HuH-7 (cell line): ENCODE measurements at places on chromosomes 13 and 19.

DNA sequence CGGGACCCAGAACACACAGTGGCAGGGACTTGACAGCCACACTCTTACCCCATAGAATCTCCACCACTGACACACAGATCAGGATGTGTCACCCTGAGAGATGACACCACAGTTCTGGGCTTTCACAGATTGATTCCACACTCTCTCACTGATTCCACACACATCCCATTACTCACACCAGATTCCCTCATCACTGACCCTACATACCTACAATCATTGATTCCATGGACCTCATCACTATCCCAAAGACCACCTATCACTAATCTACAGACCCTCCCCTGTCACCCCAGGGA is 57.6 kb upstream of the ZNF527 start:
- no peak for DNase-seq

GRCh38 chr13:47044842-47045241 is 148.0 kb upstream of the HTR2A start:
- DNase-seq = no peak

GRCh38 chr13:38463048-38463447 is 113.4 kb downstream of the UFM1 start:
- DNase-seq = no peak

DNA sequence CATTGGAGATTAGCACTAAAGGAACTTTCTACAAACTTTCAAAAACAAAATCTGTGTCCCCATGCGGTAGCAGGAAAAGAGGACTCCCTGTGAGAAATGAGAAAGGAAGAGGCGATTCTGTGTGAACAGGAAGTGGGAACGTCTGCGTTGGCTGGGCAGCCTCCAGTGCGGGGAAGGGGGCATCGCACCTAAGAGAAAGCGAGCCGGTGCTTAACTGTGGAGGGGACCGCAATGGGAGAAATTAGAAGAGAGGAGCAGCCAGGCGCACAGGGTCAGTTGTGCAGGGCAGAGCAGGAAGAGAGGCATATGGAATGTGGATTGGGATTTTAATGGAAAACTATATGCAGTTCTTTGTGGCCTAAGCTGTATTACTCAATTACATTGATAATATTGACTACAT is 77.4 kb upstream of the DOCK9 start:
- no peak for DNase-seq

- peak; percentile 1 for DNase-seq
These were observed 1194.0 kb downstream of the PCDH9 start for GRCh38 chr13:66036024-66036614.

DNA sequence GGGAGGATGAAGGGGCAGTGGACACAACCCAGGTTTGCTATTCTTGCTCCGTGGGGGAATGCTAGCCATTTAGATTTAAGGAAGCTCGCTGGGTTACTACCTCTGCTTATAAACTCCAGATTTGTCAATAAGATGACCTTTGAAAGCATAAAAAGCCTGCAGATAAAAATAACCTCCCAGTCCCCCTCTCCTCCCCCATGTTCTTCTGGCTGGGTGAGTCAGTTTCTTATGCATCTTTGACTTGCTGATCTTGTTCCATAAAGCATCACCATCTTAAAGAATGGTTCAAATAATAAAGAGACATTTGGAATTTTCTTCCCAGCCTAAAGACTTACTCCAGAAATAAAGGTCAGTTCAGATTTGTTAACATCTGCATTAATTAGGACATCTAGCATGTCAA is 118.3 kb upstream of the RNF113B start:
- DNase-seq = no peak

GRCh38 chr13:96779691-96780090 is 214.6 kb downstream of the OXGR1 start:
- no peak for DNase-seq

DNA sequence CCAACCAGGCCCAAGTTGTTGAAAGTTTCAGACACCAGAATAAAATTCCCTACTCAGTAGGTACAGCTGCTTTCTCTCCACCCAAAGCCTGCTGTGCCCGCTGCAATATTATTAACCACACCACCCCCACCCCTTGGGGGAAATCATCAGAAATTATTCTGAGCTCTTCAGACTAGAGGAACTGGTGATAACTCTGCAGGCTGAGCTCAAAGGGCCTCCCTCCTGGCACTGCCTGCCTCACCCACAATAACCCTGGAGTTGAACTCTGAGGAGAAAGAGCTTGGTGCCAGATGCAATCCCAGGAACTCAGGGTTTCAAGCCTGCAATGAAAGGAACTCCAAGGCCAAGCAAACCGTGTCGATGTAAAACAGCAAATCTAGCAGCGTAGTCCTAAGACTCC is 381.7 kb upstream of the ZNF507 start:
- no peak for DNase-seq

DNA sequence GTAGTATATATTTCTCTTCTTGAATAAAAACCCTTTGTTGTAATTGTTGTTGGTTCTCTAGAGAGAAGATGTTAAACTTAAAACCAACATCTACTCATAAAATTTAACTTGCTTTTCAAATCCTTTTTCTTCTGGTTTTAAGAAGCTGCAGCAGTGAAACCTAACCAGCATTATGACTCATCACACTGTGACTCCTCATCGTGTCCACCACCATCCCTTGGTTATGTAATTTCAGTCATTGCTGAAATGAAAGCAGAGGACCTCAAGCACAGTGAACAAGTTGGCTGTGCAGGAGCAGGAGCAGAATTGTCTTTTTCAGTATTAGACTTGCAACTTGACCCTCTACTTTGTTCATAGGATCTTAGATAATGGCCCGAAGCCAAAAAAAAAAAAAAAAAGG is 64.9 kb upstream of the HTR2A start:
- DNase-seq = no peak

DNA sequence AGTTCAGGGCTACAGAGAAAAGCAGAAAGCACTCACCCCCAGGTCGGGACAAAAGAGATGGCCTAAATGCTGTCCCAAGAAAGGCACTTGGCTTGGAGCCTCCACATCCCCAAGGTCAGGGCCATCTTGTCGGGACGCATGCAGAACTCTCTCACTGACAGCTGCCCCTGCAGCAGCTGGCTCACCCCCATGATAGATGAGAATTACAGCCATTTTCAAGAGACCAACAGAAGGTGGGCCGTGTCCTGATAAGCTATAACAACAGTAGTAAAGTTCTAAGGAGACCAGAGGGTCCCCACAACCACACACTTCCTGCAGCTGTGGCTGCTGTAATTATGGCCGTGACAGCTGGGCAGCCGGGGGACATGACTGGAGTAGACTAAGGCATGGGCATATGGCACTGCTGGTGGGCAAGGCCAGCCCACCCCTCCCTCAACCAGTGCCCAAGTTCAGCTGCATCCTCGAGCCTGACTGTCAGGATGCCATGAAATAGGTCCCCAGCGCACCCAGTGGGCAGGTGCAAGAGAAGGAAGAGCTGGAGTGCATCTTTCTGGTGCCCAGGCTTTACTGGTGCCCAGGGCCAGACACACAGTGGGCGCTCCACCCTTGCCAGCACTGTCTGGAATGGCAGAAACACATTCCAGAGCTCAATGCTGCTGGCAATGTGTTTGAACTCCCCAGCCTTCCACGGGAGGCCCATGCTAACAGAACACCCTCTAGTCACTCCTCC is 436.7 kb upstream of the ZNF507 start:
- no peak for DNase-seq

GRCh38 chr13:61944329-61944929 is 528.8 kb upstream of the PCDH20 start:
- DNase-seq = no peak

GRCh38 chr19:18379803-18380747 is 5.9 kb upstream of the GDF15 start:
- peak; percentile 56 for DNase-seq

DNA sequence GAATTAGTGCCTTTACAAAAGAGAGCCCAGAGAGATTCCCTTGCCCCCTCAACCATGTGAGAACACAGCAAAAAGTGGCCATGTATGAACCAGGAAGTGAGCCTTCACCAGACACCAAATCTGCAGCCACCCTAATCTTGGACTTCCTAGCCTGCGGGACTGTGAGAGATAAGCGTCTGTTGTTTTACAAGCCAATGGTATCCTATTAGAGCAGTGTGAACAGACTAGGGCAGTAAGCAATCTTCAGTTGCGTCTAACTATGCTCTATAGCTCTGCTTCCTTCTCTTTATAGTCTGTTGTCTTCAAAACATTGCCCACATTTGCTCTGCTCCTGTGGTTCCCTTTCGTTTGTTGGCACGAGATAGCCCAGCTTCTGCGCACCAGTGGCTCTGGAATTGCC is 109.5 kb upstream of the FNDC3A start:
- DNase-seq = no peak

DNA sequence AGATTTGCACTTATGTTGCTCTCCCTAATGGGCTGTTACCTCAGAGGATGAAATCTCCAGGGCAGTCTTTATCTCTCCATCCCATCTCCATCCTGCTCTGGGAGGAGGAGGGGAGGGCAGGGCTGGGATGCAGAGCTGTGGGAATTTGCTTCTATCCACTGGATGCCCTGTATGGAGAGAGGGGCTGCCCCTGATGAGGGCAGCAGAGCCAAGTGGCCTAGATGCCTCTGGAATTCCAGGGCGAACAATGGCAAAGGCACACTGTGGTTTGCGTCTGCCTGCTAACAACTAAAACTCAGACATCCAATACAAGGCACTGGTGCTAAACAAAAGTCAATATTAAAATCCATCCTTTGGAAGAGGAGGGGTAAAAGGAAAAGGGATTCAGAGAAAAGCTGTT is 165.1 kb downstream of the COG6 start:
- DNase-seq = no peak

DNA sequence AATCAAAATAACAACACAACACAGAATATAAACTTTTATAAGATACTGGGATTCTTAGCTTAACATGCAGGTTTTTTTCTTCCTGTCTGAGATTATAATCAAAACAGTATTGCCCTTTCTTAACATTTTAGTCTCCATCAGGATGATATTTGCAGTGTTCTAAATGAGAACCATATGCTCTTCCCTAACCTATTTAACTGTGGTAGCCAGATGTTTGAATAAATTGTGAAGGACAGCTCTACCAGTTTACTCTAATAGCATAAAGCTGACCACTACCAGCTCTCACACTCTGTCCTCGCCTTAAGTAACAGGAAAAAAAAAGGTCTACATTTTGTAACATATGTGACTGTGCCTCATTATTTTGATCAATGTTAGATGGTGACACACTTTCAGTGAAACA is 618.7 kb upstream of the SGCG start:
- no peak for DNase-seq

DNA sequence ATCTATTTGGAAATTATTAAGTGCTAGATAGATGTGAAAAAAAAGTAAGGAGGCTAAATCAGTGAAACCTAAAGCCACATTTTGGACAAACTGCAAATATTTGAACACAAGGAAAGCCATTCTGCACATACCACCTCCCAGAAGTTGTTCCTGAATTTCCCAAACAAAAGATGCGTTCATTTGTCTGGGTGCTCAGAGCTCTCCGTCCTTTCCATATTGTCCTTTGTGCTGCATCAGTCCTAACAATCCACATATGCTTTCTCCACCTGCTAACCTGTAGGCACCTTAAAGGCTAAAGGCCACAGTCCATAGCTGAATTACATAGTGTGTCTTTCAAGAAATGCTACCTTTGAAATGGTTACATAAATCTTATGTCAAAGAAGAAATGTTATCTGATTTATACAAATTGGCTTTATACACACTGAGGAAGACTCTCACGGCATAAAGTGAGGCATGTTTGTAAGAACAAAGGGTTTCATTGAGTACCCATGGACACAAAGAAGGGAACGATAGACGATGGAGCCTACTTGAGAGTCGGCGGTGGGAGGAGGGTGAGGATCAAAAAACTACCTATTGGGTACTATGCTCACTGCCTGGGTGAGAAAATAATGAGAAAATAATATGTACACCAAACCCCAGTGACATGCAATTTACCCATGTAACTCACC is 182.0 kb downstream of the RGCC start:
- DNase-seq = no peak

- DNase-seq = no peak
These were observed 15.5 kb upstream of the PTBP1 start for GRCh38 chr19:781800-782184.

DNA sequence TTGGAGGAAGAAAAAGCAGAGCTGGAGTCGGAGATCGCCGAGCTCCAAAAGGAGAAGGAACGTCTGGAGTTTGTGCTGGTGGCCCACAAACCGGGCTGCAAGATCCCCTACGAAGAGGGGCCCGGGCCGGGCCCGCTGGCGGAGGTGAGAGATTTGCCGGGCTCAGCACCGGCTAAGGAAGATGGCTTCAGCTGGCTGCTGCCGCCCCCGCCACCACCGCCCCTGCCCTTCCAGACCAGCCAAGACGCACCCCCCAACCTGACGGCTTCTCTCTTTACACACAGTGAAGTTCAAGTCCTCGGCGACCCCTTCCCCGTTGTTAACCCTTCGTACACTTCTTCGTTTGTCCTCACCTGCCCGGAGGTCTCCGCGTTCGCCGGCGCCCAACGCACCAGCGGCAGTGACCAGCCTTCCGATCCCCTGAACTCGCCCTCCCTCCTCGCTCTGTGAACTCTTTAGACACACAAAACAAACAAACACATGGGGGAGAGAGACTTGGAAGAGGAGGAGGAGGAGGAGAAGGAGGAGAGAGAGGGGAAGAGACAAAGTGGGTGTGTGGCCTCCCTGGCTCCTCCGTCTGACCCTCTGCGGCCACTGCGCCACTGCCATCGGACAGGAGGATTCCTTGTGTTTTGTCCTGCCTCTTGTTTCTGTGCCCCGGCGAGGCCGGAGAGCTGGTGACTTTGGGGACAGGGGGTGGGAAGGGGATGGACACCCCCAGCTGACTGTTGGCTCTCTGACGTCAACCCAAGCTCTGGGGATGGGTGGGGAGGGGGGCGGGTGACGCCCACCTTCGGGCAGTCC is 5.0 kb downstream of the FOSB start:
- DNase-seq = no peak

- no peak for DNase-seq
These were observed 334.5 kb downstream of the RFC3 start for GRCh38 chr13:34152409-34152808.

GRCh38 chr13:97933776-97934175 is 19.7 kb upstream of the IPO5 start:
- no peak for DNase-seq

DNA sequence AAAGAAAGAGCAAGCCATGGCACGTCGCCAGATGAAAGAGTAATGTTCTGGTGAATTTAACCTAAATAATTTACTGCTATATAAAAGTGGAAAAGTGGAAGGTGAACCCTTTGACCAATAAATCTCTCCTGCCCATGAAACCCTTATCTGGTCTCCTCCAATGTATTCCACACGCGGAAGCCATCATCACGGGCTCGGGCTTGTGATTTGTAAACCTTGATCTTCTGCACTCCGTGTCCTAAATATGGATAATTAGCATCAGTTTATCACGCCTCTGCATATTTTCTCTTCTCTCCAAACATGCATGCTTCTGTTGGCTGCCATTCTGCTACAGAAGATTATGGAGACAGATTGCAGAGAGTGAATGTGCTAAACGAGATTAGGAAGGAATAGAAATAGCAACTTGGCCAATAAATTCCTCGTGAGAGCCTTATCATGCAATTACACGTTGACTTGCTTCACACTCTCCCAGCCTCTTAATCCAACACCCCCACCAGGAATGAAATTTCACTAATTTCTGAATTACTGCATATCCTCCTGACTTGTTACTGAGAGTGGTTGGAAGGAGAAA is 34.5 kb downstream of the SOX1 start:
- no peak for DNase-seq
